ENCODE measurements at places on chromosomes 4 and X.

DNA sequence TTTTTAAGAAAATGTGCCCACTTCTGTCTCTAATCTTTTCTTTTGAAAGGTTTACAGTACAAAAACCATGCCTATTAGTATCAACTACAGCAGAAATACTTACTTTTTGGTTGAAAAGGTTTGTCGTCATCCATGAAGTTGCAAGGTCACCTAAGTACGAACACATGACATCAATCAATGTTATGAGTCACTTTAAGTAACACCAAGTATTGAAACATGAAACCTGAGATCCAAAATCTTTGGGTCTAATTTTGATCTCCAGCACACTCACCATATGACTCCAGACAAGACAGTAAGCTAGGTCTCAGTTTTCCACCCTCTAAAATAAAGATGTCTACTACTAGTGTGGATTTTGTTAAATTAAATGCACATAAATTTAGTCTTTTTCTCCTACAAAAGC, 8.4 kb downstream of the ZNF280C start:
- no peak for DNase-seq

- no peak for DNase-seq
These were observed 40.6 kb upstream of the IL21 start for GRCh38 chr4:122661176-122662160.

GRCh38 chr4:44434247-44434646, 14.4 kb downstream of the KCTD8 start:
- no peak for DNase-seq

DNA sequence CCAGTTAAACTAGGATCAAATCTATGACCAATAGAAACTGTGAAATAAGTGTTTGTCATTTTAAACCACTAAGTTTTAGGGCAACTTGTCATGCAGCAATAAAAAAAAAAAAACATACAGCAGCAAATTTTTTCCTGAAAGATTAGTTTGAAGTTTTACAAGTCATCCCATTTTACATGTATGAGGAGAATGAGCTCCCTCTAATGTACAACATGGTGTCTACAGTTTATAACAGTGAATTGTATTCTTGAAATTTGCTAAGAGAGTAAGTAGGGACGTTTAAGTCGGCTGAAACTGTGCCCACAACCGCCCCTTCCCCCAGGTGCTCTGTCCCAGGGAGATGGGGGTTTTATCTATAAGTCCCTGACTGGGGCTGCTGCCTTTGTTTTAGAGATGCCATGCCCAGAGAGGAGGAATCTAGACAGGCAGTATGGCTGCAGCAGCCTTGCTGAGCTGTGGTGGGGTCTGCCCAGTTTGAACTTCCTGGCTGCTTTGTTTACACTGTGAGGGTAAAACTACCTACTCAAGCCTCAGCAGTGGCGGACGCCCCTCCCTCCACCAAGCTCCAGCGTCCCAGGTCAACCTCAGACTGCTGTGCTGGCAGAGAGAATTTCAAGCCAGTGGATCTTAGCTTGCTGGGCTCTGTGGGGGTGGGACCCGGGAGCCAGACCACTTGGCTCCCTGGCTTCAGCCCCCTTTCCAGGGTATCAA, 499.3 kb upstream of the CT83 start:
- no peak for DNase-seq

Measured in dorsolateral prefrontal cortex (tissue), 122 donors.